ENCODE measurements at places on chromosomes 13 and 19. TPM values are rescaled to one million over a fixed set of nuclear protein-coding genes. Genes with fewer than 3 reads are reported as not detected.

GRCh38 chr19:58330458-58330857, 3.7 kb downstream of the ZSCAN22 start:
- no peak for DNase-seq

- DNase-seq, result no peak
Observed at GRCh38 chr13:30196025-30196424, 111.3 kb downstream of the KATNAL1 start.

DNA sequence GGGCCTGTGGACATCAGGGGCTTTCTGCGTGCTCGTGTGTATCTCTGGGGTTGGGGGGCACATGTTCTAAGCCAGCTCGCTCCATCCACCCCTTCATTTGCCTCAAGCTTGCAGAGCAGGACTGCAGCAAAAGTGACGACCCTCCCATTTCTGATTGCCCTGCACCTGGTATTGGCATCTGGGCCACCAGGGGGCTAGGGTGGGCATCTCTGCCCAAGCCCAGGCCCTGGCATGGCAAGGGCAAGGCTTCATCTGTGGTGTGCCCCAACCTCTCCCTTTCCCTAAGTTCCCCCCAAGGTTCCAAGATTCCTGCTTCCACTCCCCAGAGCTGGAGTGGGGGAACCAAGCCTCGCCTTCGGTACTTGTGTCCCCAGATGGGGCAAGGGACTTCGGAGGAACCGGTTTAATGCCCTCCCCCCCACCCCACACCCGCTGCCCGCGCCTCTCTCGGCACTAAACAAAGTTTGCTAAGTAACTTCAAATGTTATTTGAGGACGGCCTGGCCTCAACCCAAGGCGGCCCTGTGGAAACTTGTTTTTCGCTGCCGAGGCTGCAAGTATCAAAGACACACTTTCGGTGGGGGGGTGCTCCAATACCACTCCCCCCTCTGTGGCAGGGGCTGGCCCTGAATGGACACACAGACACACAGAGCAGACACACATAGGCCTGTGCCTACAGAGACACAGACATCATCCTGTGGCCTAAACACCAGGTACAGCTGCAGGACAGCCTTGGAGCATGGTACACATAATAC, 12.2 kb downstream of the NFIX start:
- peak; percentile 64 for DNase-seq

DNA sequence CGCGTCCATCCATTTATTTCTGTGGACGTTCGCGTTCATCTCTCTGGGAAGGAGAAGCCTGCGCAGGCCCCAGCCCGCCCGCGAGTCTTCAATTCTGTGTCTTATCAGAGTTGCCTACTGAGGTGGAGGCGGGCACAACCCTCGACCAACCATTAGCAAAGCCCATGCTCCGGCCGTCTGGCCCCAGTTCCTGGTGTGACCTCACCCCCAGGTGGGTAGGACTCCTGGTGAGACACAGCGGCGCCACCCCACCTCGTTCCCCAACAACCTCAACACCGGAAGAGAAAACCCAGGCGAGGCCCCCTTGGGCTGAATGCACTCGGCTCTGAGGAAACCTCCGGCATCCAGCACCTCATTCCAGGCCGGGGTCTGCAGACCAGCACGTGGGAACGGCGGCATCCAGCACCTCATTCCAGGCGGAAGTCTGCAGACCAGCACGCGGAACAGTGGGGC, 14.7 kb downstream of the ZNF787 start:
- no peak for DNase-seq

- DNase-seq, result no peak
Observed at GRCh38 chr13:102401766-102402165, at the start of gene FGF14. TSS of gene FGF14 (minus strand) at chr13:102402048.

DNA sequence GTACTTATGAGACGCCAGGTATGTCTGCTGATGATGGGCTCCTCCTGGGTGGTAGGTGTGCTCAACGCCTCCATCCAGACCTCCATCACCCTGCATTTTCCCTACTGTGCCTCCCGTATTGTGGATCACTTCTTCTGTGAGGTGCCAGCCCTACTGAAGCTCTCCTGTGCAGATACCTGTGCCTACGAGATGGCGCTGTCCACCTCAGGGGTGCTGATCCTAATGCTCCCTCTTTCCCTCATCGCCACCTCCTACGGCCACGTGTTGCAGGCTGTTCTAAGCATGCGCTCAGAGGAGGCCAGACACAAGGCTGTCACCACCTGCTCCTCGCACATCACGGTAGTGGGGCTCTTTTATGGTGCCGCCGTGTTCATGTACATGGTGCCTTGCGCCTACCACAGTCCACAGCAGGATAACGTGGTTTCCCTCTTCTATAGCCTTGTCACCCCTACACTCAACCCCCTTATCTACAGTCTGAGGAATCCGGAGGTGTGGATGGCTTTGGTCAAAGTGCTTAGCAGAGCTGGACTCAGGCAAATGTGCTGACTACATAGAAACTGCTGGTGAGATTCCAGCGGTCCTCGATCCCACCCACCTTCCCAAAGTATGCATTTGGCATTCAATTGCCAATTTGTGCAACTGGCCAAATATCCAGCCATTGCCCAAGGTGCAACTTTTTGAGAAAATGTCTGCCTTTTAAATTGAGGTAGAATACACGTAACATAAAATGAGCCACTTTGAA, 10.2 kb downstream of the OR2Z1 start:
- no peak for DNase-seq

DNA sequence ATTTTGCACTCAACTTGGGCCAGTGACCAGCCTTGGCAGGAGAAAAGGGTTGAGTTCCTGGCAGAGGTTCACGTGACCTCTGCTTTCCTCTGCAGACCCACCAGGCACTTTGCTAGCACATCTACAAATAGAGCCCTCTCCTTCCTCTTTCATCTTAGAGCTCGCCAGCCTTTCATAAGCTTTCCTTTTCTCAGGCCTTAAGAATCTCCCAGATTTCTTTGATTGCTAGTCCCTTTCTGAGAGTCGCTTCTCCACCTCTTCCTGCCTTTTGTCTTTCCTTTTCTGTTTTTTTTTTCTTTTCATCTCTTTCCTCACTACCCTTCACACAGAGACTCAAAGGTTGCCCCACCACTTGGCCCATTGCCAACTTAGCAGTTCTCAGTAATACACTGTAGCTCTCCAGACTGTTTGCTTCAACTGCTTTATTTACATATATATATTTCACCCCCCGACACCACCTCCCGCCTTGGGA, 375.7 kb upstream of the SPRY2 start:
- peak; percentile 49 for DNase-seq

DNA sequence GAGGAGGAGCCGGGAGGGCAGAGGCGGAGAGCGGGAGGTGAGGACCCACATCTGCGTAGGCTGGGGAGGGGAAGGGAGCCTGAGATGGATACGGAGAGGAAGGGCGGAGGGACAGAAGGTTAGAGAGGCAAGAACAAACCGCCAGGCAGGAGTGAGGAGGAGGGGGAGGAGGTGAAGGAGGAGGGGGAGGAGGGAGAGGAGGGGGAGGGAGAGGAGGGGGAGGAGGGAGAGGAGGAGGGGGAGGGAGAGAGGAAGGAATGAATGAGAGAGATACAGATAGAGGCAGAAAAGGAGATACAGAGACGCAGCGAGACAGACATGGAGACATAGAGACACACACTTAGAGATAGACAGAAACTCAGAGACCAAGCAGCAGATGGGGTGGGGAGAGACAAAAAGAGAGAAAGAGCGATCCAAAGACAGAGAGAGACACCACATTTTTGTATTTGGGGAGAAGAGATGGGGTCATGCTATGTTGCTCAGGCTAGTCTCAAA, 782 bp upstream of the CA11 start:
- DNase-seq, result no peak

DNA sequence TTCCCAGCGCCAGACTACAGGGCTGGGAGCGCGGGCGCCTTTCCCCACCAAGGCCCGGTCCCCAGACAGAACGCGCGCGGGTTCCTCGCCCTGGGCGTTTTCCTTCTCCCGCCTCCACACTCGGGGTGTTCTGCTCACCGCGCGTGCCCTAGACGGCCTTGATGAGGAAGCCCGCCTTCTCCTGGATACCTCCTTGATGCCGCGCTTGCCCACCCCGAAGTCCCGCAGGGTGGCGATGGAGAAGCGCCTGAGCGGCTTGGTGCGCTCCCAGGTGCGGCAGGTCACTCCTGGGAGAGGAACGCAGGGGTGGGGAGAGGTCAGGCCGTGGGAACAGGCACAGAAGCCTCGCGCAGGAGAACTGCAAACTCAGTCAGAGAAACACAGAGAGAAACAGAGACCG, 34.8 kb downstream of the CYP2B6 start:
- no peak for DNase-seq

- DNase-seq, result no peak
Observed at GRCh38 chr13:61084988-61085387, 330.7 kb downstream of the PCDH20 start.

- peak; percentile 76 for DNase-seq
Observed at GRCh38 chr19:35509861-35510625, 3.4 kb downstream of the DMKN start.

GRCh38 chr19:16376649-16377048, 52.0 kb downstream of the KLF2 start:
- DNase-seq, result no peak

GRCh38 chr19:28196101-28196500, 1016.9 kb downstream of the UQCRFS1 start:
- no peak for DNase-seq

Gene TMEM59L
- 3.3 TPM for total RNA-seq

Gene B3GNT8
- total RNA-seq, result 1.4 TPM

Gene ADAT3
- 2.3 TPM for total RNA-seq

Gene RNASEH2B
- total RNA-seq, result 40.7 TPM

Gene GPR4
- 17.7 TPM for total RNA-seq

Gene SELENOV
- total RNA-seq, result not detected

Gene ZNF560
- total RNA-seq, result 0.92 TPM

Gene CCDC159
- 20.0 TPM for total RNA-seq

Gene ZNF497
- 0.41 TPM for total RNA-seq

Gene KLK8
- not detected for total RNA-seq

Gene ZNF844
- total RNA-seq, result 10.5 TPM

Data from left cardiac atrium (tissue), 4 donors.